ENCODE measurements at places on chromosomes 12 and 14.

GRCh38 chr14:75628816-75629215 lies 31.9 kb downstream of the ERG28 start:
- no peak for DNase-seq

GRCh38 chr12:5083955-5084849 lies 40.5 kb downstream of the KCNA5 start:
- DNase-seq, result no peak

GRCh38 chr14:54116972-54117371 lies 160.3 kb upstream of the BMP4 start:
- DNase-seq, result no peak

DNA sequence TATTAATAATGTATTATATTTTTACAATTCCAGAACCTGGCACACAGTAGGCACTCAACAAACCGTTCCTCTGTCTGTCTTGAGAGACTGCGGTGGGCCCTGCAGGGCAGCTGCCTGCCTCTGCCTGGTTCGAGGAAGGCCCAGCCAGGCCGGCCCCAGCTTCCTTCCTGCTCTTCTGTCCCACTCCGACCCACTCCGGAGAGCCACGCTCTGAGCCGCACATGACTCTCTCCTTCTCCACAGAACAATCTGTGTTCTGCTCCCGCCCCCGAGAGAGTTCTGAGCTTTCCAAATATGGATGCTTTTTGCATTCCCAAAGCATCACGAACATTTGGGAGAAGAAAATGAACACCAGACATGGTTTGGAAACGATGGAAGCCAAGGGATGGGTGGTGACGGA lies 57.3 kb downstream of the TTC7B start:
- DNase-seq, result no peak

DNA sequence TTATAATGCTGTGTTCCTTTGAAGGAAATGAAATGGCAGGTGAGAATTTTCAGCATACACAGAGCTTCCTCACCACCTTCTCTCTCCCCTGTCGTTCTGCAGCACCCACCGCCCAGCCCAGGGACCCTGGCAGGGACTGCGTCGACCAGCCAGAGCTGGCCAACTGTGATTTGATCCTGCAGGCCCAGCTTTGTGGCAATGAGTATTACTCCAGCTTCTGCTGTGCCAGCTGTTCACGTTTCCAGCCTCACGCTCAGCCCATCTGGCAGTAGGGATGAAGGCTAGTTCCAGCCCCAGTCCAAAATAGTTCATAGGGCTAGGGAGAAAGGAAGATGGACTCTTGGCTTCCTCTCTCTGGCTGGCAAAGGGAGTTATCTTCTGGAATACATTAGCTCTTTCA lies 35.1 kb downstream of the PAPLN start:
- DNase-seq, result no peak

- no peak for DNase-seq
These were observed at the start of gene AVPR1A for GRCh38 chr12:63150713-63151622. AVPR1A (minus strand) TSS chr12:63151201; CDS start chr12:63150836, 365 bp downstream.

- no peak for DNase-seq
These were observed 792.3 kb downstream of the TMEM121 start for GRCh38 chr14:106318700-106319099.

DNA sequence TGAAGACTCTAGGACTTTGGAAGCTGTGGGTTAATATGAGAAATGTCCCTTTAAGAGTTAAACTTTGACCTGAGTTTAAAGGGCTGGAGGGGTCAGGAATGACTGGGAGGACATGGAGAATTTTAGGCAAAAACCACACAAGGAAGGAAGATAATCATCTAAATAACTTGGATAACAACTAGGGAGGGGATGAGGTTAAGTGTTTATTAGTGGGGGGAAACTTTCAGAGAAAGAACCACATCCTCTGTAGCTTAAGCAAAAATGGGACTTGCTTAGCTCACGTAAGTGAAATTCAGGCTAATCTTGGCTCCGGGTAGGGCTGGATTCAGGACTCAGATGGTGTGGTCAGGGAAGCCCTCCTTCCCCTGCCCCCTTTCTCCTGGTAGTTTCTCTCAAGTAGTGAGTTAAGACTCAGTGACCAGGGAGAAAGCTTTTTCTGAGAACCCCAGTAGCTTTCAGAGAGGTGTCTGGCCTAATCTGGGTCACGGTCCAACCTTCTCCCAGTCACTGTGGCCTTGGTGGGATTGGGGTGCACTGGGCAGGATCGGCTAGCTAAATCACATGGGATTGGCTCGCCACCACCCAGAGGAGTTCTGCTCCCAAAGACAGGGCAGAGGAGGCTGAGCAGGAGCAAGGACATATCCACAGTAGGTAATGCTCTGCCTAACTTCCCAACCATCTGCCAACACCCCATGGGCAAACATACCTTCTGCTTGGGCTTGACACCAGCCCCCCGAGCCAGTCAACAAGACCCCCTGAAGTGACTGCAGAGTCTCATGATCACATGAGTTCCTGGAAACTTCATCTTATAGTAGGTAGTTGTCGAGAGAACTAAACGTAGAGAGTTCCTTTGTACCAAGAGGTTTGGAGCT lies 52.8 kb downstream of the ARF6 start:
- DNase-seq, result no peak

- DNase-seq, result no peak
These were observed 37.6 kb upstream of the PRMT8 start for GRCh38 chr12:3453206-3453989.

DNA sequence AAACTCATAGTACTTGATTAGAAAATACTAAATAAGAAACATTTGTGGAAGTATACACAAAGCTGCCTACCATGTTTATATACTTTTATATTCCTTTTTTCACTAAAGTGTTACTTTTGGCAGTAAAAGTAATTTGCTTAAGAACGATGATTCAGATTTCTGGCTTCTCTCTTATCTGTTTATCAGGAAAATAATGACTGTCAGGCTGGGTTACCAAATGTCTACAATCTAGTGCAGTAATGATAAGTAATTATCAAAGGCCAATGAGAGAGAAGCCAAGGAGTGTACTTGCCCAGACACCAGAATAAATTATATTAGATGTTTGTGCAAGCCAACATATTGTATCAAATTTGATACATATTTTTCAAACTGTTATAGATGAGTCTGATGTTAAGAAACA lies 113.4 kb downstream of the RALGAPA1 start:
- DNase-seq, result no peak

DNA sequence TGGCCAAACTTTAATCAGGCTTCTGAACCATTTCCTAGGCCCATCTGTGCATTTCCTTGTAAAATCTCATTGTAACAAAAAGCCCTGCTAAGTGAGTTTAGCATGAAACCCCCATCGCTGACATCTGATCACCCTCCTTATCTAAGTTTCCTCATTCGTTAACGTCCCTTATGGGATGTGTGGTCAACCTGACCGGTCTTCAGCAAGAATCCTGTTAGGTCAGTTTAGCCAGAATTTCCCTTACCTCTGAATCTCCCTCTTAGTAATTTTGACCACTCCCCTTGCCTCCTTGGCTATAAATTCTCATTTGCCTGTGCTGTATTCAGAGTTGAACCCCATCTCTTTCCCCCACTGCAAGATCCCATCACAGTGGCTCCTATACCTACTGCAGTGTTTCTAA lies 239.3 kb downstream of the RMST start:
- DNase-seq, result no peak

GRCh38 chr14:67411820-67412421 lies at the start of gene PLEK2:
PLEK2 (minus strand) TSS chr14:67412165; CDS start chr14:67412059, 106 bp downstream.
- DNase-seq, result no peak

GRCh38 chr12:100656141-100656540 lies 82.7 kb downstream of the GAS2L3 start:
- DNase-seq, result no peak

DNA sequence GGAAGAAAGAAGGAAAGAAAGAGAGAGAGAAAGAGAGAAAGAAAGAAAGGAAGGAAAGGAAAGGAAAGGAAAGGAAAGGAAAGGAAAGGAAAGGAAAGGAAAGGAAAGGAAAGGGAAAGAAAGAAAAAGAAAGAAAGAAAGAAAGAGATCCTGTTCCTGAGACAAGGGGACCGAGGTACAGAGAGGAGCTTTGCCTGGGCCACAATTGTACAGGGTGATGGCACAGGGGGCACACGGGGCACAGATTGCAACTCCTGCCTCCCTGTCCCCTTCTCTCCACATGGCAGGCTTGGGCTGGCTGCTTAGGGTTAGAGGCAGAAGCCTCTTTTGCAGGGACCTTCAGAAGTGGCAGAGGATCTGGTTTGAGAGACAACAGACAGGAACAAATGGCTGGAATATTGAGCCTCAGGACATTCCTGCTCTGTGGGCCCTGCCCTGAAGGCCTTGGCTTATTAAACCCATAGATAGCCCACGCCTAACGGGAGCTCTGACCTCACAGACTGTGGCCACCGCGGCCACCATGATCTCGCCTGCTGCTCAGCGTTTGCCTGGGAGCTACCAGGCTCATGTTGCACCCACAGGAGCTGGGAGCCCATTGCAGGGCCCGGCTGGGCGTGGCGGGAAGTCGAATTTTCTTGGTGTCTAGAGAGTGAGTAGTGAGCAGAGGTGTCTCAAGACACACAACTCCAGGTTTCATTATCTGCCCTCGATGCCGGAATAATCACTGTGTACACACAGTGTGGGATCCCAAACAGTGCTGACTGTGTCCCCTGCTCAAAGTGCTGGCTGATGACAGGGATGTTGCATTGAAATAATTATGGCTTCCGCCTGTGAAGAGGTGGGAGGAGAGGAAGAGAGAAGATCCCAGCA lies 147.9 kb upstream of the NCOR2 start:
- DNase-seq, result no peak

DNA sequence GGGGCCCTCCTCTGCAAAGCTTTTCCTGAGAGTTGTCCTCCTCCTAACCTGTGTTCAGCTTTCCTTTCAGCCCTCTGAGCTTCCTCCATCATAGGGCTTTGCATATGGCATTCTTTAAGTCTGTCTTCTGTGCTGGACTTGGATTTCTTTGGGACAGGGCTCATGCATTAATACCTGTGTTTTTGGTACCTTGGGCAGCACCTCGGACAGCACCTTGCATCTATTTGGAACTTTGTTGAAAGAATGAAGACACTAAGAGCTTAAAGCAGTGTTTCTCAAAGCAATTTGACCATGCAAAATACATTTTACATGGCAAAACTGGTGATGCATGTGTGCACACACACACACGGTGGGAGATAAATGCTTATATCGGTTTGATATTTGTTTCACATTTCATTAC lies 115.0 kb upstream of the SRRM4 start:
- no peak for DNase-seq

GRCh38 chr12:115404761-115405470 lies 720.9 kb upstream of the TBX3 start:
- no peak for DNase-seq

All from cerebellar nuclear complex (tissue), 1 donor.